ENCODE measurements at places on chromosomes 7 and 10. TPM values are rescaled to one million over a fixed set of nuclear protein-coding genes. Genes with fewer than 3 reads are reported as not detected.

SRRM3 gene
- 0.11 TPM for total RNA-seq

ZNF789 gene
- total RNA-seq, result 15.3 TPM

CCDC172 gene
- total RNA-seq, result not detected

CUZD1 gene
- total RNA-seq, result 0.29 TPM

DNMBP gene
- 6.4 TPM for total RNA-seq

EGR2 gene
- 0.11 TPM for total RNA-seq

CCDC146 gene
- total RNA-seq, result 1.2 TPM

FFAR4 gene
- total RNA-seq, result not detected

VSTM4 gene
- total RNA-seq, result not detected

OPN4 gene
- not detected for total RNA-seq

CARD11 gene
- total RNA-seq, result not detected

GNGT1 gene
- total RNA-seq, result not detected

Measured in HepG2 (cell line).